ENCODE measurements at places on chromosomes 11 and 22. TPM values are rescaled to one million over a fixed set of nuclear protein-coding genes. Genes with fewer than 3 reads are reported as not detected.

EXPH5 gene
- polyA plus RNA-seq, result 0.17 TPM

OTOG gene
- polyA plus RNA-seq, result not detected

GRCh38 chr11:70207531-70208131 lies 4.5 kb downstream of the FADD start:
- H3K27me3 ChIP-seq, result no peaks in the 10 kb centered on the region
- H3K36me3 ChIP-seq, result peaks cover 36% of the 10 kb centered on the region
- H3K4me3 ChIP-seq, result no peak overlapping the region
- H3K27ac ChIP-seq, result no peak overlapping the region
- no peak for DNase-seq

GRCh38 chr11:118837868-118838267 lies 45.8 kb upstream of the CXCR5 start:
- peaks cover 19% of the 10 kb centered on the region for H3K4me1 ChIP-seq
- H3K4me3 ChIP-seq, result no peak overlapping the region
- no peak for DNase-seq
- no peaks in the 10 kb centered on the region for H3K27me3 ChIP-seq
- H3K27ac ChIP-seq, result no peak overlapping the region

All from CD14-positive monocyte (primary cell).